AG04449 (cell line): ENCODE measurements at places on chromosomes 1 and 21.

GRCh38 chr21:23986987-23987386 is 1620.3 kb downstream of the MRPL39 start:
- no peak for DNase-seq

DNA sequence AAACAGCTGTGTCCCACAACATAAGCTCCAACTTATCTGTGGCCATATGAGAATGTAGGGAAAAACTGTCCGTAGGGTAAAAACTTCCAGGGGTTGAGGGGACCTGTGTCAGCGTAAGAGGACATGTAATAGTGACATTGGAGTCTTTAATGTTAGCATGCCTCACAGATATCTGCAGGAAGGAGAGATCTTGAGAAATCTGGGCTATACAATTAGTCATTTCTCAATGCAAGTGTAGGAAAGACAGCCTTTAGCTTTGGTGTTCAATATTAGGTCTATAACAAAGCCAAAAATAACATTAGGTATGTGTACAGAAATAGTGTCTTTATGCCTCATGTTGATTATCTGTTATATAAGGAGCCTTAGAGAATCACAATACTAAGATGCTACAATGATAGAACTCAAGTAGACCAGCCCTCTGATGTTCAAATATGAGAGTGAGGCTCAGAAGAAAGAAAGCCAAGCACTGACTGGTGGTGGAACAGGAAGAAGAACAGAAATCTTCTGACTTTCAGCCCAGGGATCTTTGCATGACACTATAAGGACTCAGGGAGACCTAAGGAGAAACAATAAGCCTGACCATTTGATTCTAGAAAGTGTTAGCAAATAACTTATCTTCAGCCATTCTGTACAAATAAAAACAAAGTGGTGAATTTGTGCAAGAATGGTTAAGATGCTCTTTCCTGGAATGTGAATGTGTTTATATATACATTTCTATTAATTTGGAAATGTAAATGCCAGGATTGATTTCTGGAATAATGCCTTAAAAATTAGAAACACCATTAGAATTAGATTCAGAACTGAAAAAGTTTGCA is 152.6 kb downstream of the ZC3H11B start:
- DNase-seq = no peak

DNA sequence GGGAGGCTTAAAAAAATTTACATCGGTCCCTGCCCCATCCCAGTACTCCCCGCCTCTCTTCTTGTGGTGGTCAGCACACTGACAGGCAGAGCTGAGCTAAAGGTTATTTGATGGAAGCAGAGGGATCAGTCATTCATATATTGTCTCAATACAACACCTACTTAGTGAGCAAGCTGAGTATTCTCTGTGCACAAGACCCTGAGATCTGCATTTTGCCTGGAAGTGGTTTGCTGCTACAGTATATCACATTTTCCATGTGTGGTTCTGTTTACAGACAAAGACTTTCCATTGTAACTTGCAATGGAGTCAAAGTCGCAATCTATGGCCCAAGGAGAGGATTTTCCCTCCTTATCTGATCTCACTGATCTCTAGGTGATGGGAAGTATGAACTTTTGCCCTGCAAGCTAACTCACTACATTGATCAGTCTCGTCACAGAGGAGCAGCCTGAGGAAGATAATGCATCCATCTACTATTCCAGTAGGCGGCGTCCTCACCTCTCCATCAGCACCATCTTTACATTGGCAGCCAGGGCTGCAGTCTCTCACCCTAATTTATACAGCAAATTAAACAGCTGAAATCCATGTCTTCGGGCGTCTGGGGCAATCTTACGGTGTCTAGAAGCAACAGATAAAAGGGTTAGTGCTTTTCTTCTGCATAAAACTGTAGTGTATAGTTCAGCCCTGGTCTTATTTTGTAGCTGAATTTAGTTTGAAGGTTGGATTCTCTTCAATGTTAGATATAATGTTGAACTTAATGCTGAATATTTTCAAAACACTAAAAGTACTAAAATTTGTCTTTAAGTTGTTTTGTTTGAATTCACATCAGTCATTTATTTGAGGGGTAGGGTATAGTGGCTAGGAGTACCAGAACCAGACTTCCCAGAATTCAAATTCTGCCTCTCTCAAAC is 3.2 kb upstream of the TRAF5 start:
- no peak for DNase-seq

GRCh38 chr1:6987940-6988339 is 202.7 kb downstream of the CAMTA1 start:
- DNase-seq = no peak

- DNase-seq = no peak
These were observed 1.1 kb downstream of the CALML6 start for GRCh38 chr1:1915911-1916840.

DNA sequence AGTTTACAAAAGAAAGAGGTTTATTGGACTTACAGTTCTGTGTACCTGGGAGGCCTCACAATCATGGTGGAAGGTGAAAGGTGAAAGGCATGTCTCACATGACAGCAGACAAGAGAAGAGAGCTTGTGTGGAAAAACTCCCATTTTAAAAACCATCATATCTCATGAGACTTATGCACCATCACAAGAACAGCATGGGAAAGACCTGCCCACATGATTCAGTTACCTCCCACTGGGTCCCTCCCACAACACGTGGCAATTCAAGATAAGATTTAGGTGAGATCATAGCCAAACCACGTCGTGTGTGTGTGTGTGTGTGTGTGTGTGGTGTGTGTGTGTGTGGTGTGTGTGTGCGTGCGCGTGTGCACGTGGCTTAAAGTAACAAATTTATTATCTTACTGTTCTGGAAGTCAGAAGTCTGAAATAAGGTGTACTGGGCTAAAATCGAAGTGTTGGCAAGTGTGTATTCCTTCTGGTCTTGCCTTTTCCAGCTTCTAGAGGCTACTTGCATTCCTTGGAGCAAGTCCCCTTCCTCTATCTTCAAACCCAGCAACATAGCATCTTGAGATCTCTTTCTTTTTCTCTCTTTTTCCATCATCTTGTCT is 48.1 kb upstream of the MPC2 start:
- no peak for DNase-seq

DNA sequence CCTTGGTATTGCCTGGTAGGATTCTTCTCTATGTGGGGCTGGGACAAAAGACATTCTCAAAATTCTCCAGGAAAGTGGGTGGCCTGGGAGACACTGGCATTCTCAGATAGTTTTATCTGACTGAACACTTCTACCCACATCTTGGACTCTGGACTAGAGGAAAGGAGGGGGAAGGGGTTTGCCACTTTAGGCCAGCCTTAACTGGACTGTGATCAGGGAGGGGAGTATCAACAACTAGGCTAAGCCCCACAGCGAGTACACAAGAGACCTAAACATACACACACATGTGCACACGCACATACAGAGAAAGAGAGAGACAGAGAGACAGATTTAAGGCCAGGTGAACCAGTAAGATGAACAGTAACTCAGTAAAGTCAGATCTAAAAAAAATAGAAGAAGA is 1.2 kb upstream of the SEMA6C start:
- DNase-seq = no peak

DNA sequence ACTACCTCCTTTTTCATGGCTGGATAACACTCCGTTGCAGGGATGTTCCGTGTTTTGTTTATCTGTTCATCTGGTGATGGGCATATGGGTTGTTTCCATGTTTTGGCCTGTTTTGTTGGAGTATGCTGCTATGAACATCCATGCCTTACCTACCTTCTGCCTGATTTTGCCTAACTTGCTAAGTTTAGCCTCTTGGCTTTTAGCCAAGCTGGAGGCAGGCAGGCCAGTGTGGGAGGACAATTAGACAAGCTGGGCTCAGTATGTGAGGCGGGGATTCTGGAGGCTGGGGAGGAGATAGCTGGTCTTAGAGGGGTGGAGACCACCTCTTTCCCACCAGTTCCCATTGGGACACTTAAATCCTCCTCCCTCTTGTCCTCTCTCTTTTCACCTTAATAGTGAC is 98.4 kb upstream of the WNT4 start:
- DNase-seq = no peak

GRCh38 chr1:40625076-40625475 is 40.4 kb downstream of the RIMS3 start:
- DNase-seq = no peak

GRCh38 chr1:109728870-109729269 is 12.0 kb downstream of the GSTM3 start:
- no peak for DNase-seq

DNA sequence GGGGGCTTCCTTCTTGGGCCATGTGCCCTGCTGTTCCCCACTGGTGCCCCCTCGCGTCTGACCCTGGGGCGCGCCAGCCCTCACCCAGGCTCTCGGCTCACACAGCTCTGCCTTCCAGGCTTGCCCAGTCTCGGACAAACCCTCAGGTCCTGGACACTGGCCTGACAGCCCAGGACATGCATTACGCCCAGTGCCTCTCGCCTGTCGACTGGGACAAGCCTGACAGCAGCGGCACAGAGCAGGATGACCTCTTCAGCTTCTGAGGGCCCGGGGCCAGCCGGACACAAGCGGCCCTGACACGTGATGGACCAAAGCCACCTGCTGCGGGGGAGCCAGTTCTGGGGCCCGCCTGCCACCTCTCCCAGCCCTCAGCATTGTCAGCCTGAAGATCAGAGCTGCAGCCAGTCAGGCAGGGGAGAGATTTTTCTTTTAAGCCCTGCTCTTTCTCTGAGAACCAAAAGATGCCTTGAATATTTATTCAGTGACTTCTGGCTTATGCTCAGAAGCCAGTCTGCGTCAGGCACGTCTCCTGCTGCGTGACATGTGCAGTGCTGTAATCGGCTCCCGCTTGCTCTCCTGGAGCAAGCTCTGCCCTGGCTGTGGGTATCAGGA is 23.4 kb downstream of the LDLRAP1 start:
- peak; percentile 78 for DNase-seq

GRCh38 chr1:66628926-66629325 is 95.0 kb downstream of the SGIP1 start:
- no peak for DNase-seq

DNA sequence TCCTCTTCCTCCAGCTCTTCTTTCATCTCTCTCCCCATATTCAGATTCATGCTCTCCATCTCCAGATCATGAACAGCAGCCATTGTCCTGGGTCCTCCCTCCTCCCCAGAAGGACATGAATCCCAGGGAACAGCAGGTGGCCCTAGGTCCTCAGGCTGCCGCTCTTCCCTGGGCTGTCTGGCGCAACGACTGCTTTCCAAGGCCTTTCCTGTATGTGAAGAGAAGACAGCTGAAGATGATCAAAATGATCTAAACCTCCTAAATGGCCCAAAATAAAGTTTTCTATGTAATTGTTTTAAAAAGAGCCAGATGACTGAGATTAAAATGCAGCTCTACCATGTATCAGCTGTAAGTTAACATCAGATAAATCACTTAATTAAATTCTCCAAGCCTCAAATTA is 22.5 kb downstream of the RHBDL2 start:
- no peak for DNase-seq

GRCh38 chr1:31579374-31579773 is 3.1 kb downstream of the TINAGL1 start:
- DNase-seq = no peak

- no peak for DNase-seq
These were observed 57.2 kb downstream of the AGPAT3 start for GRCh38 chr21:43921979-43922945.

DNA sequence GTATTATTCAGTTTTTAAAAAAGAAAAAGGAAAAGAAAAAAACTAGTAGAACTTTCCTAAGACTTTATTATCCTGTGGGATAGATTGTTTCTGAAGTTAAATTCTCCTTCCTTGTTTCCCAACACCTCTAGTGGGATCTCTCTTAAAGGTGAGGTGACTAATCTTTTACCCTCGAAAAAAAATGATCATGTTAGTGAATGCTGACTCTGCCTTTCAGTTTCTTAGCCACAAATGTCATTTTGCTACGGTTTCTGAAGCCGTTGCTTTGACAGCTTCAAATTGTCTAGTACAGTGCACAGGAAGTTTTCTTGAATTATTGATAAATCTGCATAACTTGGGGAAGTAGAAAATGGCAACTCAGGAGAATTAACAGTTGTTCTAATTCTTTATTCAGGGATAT is 13.0 kb upstream of the NEK7 start:
- no peak for DNase-seq

- no peak for DNase-seq
These were observed 2.4 kb upstream of the CYP2J2 start for GRCh38 chr1:59928996-59929395.

- DNase-seq = no peak
These were observed 18.7 kb downstream of the SLC9A1 start for GRCh38 chr1:27136236-27136551.

DNA sequence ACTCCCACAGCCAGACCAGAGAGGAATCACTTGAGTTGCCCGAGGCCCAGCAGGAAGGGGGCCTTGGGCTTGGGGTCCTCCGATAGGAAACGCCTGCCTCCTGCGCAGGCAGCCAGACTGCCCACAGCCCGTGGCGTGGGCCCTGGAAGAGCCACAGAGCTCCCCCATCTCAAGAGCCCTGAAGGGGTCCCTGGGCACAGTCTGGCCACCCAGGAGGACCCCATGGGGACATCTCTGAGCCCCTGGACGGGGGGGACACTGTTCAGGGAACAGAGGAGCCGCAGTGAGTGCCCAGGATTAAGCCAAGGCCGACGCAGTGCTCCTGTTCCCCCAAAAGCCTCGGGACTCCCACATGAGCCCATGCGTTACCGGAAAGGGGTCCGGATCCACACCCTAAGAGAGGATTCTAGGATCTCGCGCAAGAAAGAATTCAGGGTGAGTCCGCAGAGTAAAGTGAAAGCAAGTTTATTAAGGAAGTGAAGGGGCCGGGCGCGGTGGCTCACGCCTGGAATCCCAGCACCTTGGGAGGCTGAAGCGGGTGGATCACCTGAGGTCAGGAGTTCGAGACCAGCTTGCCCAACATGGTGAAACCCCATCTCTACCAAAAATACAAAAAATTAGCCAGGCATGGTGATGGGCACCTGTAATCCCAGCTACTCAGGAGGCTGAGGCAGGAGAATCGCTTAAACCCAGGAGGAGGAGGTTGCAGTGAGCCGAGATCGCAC is 38.1 kb upstream of the LBR start:
- DNase-seq = no peak

DNA sequence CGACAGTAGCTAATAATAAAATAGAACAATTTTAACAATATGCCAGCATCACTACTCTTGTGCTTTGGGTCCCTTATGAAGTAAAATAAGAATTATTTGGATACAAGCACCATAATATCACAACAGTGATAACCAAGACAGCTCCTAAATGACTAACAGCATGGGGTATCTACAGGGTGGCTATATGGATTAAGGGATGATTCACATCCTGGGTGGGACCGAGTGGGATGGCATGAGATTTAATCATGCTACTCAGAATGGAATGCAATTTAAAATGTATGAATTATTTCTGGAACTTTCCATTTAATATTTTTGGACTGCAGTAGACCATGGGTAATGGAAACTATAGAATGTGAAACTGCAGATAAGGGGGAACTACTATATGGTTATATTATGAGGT is 28.1 kb upstream of the B3GALNT2 start:
- DNase-seq = peak; percentile 40

DNA sequence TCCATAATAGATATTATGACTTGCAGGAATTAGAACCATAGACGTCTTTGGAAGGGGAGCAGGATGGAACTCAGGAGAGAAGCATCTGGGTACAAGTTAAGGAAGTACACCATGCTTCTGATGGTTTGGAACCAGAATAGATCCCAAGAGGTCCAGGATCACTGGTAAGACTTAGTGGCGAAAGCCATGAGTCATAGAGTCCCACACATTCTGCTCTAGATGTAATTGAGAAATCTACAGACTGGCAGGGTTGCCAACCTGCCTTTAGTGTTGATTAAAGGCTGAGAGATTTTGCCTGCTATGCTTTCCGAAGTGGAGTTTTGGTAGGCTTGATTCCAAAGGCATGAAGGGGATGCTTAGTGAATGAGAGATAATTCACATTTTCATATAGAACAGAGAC is 57.1 kb upstream of the C1orf87 start:
- DNase-seq = no peak

- no peak for DNase-seq
These were observed 4.1 kb downstream of the KRTAP13-4 start for GRCh38 chr21:30434033-30434631.
